Kidney capillary endothelial cell (primary cell): ENCODE measurements at places on chromosomes 2 and 18.

DNA sequence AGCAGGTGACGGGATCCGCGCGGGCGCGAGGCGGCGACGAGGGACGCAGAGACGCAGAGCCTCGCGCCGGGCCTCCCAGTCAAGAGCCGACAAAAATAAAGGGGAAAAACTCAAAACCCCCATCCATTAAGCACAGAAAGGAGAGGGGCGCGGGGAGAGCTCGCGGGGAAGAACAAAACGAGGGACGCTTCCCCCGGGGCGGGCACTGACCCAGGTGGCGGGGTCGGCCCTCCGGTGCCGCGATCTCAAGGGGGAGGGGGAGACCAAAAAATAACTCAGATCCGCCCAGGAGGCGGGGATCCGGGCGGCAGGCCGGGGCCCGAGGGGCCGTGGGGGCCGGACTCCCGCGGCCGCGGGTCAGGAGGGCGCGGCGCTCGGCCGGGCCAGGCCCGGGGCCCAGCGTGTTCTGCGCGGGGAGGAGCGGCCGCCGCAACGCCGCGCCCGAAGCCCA, 597 bp downstream of the RNF103 start:
- no peak for DNase-seq

GRCh38 chr2:111236025-111236424, 115.3 kb downstream of the BCL2L11 start:
- DNase-seq, result no peak

- no peak for DNase-seq
Observed at GRCh38 chr18:5986257-5986931, 91.1 kb upstream of the TMEM200C start.

GRCh38 chr2:239291475-239292350, 109.1 kb downstream of the HDAC4 start:
- DNase-seq, result no peak
